ENCODE measurements at places on chromosomes 5 and 9. TPM values are rescaled to one million over a fixed set of nuclear protein-coding genes. Genes with fewer than 3 reads are reported as not detected.

- DNase-seq: no peak
Measured at GRCh38 chr5:24720743-24721142, 76.0 kb upstream of the CDH10 start.

- DNase-seq: no peak
Measured at GRCh38 chr9:88923653-88924288, 67.5 kb upstream of the S1PR3 start.

DNA sequence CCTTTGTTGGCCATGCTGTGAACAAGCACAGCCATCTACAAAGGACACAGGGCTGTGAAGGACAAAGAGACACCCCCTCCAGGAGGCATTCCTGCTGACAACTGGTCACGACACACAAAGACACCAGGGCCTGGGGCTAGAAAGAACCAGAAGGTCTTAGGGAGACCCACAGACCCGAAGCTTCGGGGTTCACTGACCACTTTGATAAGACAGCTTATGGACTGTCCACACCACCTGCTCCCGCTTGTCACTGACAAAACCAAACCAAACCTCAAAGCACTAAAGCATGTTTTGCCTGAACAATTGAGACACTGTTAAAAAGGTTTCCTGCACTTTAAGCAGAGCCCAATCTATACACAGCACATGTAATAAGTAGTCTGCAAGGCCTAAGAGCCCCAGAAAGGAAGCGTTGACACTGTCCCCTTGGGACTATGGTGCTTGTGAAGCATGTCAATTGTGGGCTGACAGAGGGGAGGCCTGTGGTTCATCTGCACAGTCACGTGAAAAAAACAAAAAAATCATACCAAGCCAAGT, 185.0 kb downstream of the GAPVD1 start:
- DNase-seq: no peak

DNA sequence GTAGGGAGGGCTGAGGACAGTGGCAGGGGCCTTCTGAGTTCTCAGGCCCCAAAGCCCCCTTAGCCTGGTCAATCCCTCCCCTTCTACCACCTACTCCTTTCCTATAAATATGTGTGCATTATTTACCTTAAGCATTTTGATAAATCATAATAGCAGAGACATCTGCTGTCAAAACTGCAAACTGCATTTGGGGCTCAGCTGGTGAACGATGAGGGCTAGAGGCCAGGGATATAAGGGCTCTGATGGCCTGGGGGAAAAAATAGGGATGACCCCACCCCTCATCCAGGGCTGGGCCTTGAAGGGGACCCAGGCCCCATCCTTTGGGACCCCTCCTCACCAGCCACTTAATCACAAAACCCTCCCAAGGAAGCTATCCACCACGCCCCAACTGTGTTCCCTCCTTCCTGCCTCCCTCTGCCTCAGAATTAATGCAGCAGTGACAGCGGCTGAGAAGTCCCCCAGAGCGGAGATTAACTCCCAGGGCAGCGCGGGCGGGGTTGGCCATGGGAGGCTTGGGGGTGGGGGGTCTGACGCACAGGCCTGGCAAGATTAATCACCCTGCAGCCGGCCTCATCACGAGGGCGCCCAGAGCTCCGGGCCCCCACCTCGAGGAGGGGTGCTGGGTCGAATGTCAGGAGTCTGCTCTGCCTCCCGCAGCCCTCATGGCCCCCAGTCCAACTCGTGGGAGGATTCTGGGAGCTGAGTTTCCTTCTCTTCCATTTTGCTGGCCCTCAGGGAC, 42.1 kb downstream of the CXXC5 start:
- peak; percentile 61 for DNase-seq

- peak; percentile 87 for DNase-seq
Measured at GRCh38 chr5:179142434-179143198, 82.4 kb downstream of the ZNF354C start.

- peak; percentile 45 for DNase-seq
Measured at GRCh38 chr9:4666042-4666699, at the start of gene SPATA6L. Gene SPATA6L, minus strand, starts transcription at chr9:4666480. Its CDS starts 230 bp downstream, at chr9:4666250.

Gene ARRDC1
- total RNA-seq: 7.8 TPM

Gene LAMC3
- total RNA-seq: under 0.01 TPM

Gene SPACA9
- 1.1 TPM for total RNA-seq

Gene FEM1C
- total RNA-seq: 21.5 TPM

Gene ACOT12
- not detected for total RNA-seq

Gene RLN1
- total RNA-seq: not detected
